ENCODE measurements at places on chromosomes 2 and 18.

GRCh38 chr2:218889937-218890336 is 9.3 kb downstream of the WNT10A start:
- DNase-seq: peak; percentile 70

DNA sequence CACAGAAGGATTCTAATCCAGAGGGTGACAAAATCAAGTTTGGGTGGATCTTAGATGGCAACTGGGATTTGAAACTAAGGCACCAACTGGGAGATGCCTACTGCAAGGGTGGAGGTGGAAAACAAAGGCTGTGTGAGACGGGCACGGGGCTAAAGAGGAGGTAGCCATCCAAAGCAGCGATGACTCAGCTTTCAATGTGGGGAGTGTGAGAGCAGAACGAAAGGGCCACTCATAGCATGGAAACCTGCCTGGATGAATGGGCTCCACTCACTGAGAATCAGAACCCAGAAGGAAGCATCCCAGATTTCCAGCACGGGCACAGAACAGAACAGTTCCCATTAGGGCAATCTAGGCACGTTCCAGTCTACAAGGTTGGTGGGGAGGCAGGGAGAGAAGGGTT is 159.5 kb downstream of the COL4A4 start:
- DNase-seq: no peak

DNA sequence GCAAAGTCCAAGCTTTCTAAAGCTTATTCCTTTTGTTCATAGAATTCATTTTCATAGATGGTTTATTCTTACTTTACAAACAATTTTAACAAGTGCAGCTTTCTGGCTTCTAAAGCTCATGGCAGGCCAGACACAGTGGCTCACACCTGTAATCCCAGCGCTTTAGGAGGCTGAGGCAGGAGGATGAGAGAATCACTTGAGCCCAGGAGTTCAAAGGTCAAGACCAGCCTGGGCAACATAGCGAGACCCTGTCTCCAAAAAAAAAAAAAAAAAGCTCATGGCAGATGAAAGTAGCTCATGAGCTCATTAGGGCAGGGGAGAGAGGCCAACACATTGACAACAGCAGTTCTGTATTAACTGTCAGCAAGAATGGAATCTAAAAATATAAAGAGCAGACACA is 28.1 kb upstream of the NPC1 start:
- no peak for DNase-seq

DNA sequence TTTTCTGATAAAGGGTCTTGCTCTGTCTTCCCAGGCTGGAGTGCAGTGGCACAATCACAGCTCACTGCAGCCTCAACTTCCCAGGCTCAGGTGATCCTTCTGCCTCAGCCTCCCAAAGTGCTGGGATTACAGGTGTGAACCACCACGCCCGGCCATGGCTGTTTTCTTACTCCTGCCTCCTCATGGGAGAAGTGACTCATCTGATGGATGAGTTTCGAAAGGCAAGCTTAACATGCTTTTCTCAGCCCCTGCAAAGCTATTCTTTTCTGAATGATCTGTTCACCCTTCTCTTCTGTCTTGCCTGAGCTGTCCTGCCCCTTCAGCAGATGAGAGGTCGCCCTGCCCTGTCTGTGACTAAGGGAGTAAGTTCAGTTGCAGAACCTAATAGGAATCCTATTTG is 929 bp upstream of the CREG2 start:
- no peak for DNase-seq

- DNase-seq: no peak
Measured at GRCh38 chr2:127220102-127220767, at the start of gene CYP27C1. TSS of gene CYP27C1 (minus strand) at chr2:127220299. CDS start at chr2:127220270, 29 bp downstream.

- DNase-seq: no peak
Measured at GRCh38 chr2:132515010-132515409, 98.4 kb downstream of the GPR39 start.

- DNase-seq: peak; percentile 62
Measured at GRCh38 chr2:241900251-241901017, 30.9 kb downstream of the RTP5 start.

DNA sequence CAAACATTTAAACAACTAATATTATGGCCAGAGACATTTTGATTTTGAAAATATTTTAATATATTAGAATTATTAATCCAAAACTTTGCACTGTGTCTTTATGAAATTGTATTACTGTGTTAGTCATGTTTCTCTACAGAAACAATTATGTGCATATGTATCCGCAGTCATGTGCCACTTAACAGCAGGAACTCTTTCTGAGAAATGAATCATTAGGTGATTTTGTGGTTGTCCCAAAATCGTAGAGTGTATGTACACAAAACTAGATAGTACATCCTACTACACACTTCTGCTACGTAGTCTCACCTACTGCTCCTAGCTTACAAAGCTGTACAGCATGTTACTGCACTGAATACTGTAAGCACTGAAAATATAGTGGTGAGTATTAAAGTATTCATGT is 479.2 kb upstream of the DSEL start:
- no peak for DNase-seq

- DNase-seq: no peak
Measured at GRCh38 chr2:44997963-44998362, 11.3 kb downstream of the SIX2 start.

- no peak for DNase-seq
Measured at GRCh38 chr18:7618891-7619442, 51.9 kb downstream of the PTPRM start.

DNA sequence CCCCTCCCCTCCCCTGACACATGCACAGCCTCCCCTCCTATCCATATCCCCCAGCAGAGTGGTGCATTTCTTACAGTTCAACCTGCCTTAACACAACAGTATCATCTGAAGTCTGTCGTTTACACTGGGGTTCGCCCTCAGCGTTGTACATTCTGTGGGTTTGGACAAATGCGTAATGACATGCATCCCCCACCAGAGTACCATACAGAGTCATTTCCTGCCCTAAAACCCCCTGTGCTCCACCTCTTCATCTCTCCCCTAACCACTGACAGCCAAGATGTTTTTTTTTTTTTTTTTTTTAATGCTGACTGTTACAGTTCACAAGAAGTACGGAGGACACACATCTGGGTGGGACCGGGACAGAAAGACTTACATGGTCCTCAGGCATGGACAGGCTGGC is 22.6 kb downstream of the POMC start:
- DNase-seq: no peak

DNA sequence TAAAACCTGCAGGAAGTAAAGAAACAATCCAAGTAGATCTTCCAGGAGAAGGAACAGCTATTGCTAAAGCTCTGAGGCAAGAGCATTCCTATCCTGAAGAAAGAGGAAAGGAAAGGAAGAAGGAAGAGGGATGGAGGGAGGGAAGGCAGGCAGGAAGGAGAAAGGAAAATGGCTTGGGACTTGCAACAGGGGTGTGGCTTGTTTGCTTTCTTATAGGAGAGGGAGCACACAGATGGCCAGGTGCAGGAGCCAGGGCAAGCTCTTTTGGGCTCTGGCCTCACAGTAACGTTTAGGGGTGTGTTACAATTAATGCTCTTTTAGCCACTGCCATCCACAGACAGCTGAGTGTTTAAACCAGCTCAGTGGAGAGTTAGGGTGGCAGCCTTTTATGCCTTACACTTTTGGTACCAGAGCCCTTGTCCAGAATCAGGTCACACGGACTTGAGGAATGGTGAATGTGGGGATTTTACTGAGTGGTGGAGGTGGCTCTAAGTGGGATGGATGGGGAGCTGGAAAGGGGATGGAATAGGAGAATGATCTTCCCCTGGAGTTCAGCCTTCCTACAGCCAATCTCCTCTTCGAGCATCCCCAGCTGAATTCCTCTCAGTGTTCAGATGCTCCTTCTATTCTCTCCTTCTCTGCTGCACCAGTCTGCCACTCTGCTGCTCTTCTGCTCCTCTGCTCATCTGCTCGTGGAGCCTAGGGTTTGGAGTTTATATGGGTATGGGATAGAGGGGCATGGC is 108.7 kb upstream of the SLC39A10 start:
- no peak for DNase-seq

DNA sequence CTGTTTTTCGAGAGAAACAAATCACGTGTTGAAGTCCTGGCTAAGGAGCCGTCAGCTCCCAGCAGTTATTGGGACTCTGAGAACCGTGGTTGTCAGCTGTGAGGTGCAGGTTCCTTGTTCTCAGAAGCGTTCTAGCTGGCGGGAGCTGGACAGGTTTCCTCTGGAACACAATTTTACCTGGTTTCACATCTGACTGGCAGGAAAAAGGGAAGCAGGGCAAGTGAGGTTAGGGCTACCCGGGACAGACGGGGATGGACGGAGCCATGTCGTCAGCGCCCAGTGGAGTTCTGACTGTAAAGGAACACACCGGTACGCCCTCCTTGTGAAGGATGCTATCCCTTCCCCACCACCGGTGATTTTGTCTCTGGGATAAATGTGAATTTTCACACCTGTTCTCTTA is 26.1 kb downstream of the ITGB1BP1 start:
- DNase-seq: peak; percentile 45

DNA sequence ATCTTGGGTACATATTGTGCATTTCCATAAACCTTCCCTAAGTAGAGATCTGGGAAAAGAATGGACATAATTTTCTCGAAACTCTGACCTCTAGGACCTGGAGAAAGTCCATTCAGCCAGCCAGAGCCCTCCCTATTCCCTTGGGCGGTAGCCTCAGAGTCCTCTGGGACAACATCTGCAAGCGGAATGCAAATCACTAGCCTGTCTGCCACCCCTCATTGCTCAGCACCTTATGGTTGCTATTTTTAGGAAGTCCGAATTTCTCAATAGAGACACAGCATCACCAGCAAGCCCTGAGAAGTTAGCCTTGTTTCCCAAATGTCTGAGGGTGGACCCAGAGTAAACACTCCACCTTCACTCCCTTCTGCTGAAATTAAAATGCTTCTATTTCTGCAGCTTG is 17.6 kb upstream of the CD28 start:
- no peak for DNase-seq
